Globus pallidus (tissue), 1 donor: ENCODE measurements at places on chromosomes 11 and 22.

DNA sequence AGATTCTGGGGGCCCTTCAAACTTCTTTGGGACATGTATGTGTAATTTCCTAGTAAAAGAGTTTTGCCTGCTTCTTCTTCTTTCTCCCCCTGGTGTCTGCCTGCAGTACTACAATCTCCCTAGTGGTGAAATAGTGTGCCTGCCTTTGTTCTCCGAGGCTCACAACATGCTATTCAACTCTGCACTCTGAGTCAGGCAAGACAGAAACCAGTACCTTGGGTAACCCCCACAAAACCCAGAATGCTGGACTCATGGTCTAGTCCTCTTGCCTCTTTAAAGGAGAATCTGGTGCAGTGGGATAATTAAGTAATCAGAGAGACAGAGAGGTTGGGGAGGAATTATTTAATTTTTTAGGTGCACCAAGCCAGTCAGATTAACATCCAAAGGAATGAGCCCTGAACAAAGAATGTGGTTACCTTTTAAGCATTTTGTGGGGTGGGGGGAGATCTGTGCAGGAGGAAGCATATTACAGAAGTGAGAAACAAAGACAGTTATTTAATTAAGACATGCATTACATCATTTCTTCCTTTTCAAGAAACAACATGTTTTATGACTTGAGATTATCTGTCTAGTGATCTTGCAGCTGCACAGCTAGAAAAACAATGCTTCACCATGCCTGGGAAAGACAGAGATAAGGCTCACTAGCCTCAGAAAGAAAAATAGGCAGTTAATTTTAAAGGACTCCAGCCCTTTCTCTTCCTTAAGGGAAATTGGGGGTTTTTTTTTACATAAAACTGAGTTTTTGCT is 11.0 kb upstream of the MS4A6A start:
- DNase-seq = peak; percentile 46

DNA sequence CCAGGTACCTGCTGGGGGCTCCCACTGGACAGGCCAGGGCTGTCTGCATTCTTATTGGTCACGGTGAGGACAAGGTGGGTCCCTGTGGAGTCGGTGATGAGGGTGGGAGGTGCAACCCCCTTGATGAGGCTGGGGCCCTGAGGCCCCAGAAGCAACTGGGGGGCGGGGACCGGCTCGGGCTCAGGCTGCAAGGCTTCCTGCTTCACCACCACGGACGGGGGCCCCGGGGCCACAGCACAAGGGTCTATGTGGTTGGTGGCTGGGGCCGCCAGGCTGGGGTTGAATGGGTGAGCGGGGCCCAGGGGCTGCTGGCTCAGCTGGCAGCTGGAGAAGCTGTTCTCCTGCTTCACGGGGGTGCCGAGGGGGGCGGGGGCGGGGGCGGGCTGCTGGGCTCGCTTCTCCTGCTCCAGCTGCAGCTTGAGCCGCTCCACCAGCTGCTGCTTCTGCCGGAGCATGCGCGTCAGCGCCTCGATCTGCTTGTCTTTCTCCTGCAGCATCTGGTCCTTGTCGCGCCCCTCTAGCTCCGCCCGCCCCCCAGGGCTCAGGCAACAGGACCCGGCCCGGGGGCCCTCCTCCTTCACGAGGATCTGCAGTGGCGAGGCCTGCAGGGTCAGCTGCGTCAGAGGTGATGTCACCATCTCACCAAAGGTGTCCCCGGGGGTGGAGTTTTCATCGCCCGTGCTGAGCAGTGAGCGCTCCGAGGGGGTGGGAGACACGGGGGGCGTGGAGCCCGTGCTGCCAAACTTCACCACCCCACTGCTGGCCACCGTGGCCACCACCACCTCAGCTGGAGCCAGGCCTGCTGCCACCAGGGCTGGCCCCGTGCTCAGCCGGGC is 48.2 kb downstream of the SGSM3 start:
- peak; percentile 18 for DNase-seq

GRCh38 chr11:66111158-66111557 is 41.1 kb downstream of the PACS1 start:
- no peak for DNase-seq

DNA sequence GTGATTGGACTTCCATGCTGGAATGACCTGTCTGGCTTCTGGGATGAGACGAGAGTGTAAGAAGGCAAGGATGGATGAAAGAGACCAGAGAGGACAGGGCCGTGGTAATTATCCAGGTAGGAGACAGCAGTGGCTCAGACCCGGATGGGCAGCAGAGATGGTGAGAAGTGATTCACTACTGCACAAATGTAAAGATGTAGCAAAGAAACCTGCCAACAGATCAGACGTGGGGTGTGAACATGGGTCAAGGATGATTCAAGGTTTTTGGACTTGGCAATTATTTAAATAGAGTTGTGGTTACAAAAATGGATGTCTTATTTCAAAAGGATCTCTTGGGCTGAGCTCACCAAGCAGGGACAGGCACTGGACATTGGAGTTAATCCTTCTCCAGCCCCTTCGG is 32.7 kb downstream of the RIBC2 start:
- no peak for DNase-seq

DNA sequence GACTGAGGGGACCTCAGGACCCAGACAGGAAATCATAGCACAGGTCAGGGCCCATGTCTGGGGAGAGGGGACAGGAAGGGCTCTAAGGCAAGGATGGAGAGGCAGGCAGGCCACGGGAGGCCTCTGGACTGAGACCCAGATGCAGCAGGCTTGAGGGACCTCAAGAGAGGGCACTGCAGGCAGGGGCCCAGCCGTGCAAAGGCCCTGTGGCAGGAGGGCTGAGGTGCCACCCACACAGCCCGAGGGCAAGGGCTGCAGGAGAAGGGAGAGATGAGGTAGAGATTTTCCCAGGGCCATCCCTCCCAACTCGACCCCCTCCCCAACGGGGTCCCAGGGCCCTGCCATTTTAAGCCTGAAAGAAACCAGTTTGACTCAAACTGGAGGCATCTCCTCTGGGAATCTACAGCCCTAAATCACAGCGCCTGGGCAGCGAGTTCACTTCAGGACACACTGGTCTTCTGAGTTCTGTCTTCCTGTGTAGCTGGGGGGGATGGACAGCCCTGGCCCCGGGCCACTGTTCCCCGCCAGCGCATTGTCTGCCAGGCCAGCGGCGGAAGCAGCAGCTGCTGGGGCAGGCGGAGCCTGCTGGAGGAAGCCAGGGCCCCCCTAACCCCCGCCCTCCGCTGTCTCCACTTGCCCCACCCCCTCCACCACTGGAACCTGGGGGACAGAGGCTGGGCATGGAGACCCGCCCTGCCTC is 20.3 kb upstream of the WNT7B start:
- DNase-seq = peak; percentile 90

GRCh38 chr11:46370253-46370652 is 11.2 kb upstream of the MDK start:
- no peak for DNase-seq

- DNase-seq = no peak
These were observed 66.1 kb upstream of the B3GAT1 start for GRCh38 chr11:134478176-134478575.
